ENCODE measurements at places on chromosomes 2 and 18.

GRCh38 chr2:225337183-225337582 lies 62.3 kb upstream of the NYAP2 start:
- DNase-seq, result no peak

GRCh38 chr2:69848186-69848790 lies 18.8 kb downstream of the GMCL1 start:
- DNase-seq, result no peak

- DNase-seq, result no peak
These were observed 73.9 kb downstream of the TGOLN2 start for GRCh38 chr2:85253890-85254289.

DNA sequence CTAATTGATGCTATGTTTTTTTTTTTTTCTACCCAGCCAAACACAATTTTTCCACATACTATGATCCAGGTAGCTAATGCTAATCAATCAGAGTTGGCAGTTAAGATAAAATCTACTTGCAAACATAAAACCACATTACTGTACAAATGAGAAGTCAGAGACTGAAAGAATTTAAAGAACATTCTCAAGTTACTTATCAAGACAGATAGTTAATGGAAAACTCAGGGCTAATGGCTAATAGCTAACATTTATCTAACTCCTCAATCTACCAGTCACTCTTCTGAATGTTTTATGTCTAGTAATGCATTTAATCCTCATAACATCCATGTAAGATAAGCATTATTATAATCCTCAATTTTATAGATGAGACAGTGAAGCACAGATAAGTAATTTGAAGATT lies 537.6 kb upstream of the SETBP1 start:
- no peak for DNase-seq

- DNase-seq, result no peak
These were observed 221.5 kb upstream of the NCKAP5 start for GRCh38 chr2:133789743-133790142.

DNA sequence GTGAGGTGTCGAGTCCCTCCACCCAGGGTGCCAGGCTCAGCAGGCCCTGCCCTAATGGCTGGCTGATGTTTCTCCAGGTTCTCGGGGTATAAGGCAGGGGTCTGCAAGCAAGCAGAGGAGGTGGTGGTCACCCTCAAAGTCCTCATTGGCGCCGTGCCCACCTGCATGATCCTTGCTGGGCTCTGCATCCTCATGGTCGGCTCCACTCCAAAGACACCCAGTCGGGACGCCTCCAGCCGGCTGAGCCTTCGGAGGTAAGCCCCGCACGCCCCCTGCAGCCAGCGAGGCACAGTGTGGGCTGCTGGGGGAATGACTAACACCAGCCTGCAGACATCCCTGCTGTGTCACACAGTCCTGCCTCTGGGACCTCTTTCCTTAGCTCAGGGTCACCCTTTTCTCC lies 14.1 kb downstream of the MFSD2B start:
- DNase-seq, result no peak

Data from NK-92 treated with Interleukin-12 subunit alpha and Interleukin-12 subunit beta, amount 100 ng/mL, for 24 hours (cell line).